ENCODE measurements at places on chromosomes 12 and 14.

DNA sequence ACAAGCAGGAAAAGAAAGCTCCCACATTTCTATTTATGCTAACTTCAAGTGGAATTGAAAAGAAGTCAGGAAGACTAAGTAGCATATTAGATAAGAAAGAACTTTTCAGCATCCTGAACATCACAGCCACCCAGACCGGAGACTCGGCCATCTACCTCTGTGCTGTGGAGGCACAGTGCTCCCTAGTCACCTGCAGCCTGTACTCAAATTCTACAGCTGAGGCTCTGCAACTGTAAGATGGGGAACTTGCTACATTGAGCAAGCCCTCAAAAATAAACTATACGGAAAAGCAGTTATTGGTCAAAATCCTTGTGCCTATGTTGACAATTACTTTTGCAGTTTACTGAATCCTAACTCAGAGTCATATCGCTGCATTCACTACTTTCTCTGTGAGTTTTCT lies 361.9 kb downstream of the DAD1 start:
- DNase-seq = no peak

DNA sequence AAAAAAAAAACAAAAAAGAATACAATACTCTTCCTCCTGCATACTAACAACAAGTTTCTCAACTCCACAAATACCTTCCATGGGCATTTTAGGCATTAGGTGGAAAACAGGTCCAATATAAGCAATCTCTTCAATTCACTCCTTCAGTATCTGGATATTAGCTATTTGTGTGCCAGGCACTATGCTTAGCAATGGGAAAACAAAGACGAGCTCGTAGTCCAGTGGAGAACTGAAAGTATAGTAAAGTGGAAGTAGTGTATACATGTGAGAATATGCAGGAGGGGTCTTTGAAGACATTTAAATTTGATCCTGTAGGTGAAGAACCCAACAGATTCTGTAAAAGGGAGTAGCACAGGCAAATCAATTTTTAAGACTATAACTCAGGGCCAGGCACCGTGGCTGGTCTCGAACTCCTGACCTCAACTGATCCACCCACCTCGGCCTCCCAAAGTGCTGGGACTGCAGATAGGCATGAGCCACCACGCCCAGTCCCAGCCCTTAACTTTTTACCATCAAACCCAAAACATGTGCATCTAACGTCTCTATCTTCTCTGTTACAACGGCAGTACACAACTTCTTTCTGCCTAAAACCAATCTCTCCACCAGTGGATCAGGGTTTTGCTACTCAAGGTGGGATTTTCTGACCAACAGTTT lies 10.6 kb downstream of the HECTD1 start:
- DNase-seq = no peak

- DNase-seq = no peak
Measured at GRCh38 chr14:77043177-77043983, 14.9 kb upstream of the IRF2BPL start.

GRCh38 chr12:117330441-117331113 lies 30.8 kb downstream of the NOS1 start:
- DNase-seq = no peak

- DNase-seq = no peak
Measured at GRCh38 chr14:69880893-69881292, 1.7 kb downstream of the SMOC1 start.

DNA sequence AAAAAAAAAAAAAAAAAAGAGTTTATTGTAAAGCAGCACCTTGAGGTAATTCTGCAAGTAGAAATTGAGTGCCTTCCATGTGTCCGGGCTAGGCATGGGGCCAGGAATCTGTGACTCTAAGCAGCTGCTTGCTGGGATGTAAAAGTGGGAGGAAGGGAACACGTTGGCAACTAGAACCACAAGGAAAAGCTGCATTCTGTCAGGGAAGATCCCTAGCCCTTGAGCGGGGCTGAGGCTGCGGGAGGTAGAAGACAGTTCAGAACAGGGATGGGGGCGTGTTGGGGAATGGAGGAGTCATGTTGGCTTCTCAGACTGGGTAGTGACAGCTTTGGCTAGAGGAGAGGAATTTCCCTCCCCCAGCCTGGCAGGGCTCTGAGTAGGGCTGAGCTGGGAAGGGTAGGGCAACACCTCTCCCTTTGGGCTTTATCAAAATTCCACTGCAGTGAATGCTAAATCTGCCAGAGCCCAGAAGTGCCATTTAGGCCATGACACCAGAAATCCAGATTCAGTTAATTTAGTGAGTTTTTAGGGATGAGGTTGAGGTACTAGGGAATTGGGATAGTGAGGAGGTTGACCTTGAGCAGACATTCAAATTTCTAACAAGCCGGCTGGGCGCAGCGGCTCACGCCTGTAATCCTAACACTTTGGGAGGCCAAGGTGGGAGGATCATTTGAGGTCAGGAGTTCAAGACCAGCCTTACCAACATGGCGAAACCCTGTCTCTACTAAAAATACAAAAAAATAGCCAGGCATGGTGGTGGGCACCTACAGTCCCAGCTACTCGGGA lies 3.4 kb upstream of the TRAFD1 start:
- DNase-seq = no peak

DNA sequence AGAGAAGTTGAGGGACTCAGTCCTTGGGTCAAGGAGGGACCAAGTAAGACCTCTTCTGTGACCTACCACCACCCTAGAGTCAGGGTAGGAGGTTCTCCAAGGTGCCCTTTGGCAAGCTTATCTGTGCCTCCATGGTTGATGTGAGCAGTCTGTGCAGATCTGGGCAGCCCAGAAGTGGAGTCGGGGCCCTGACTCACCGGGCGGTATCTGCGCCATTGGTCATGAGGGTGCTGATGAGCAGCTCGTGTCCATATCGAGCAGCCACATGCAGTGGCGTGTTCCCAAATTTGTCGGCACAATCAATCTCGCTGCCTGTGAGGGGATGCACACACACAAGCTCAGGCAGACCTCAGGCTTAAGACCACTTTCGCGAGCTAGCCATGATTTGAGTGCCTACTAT lies 5.1 kb downstream of the ANKRD52 start:
- DNase-seq = no peak

DNA sequence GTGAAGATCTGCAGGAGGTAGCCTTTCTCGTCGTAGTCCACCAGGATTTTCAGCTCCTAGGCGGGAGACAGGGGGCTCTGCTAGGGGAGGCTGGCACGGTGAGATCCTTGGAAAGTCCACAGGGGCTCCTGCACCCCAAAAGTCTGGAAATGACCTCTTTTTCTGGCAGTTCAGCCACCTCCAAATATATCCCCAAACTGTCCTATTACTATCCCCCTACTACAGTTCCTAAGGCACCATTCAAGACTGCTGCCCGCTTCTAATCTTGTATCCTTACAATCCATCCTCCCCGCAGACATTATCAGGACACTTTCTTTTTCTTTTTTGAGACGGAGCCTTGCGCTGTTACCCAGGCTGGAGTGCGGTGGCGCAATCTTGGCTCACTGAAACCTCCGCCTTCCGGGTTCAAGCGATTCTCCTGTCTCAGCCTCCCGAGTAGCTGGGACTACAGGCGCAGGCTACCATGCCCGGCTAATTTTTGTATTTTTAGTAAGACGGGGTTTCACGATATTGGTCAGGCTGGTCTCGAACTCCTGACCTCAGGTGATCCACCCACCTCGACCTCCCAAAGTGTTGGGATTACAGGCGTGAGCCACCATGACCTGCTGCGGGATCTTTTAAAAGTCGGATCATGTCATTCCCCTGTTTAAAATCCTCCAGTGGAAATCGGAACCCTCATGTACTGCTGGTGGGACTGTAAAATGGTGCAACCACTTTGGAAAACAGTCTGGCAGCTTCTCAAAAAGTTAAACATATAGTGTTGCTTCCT lies 18.5 kb downstream of the HPD start:
- DNase-seq = no peak

DNA sequence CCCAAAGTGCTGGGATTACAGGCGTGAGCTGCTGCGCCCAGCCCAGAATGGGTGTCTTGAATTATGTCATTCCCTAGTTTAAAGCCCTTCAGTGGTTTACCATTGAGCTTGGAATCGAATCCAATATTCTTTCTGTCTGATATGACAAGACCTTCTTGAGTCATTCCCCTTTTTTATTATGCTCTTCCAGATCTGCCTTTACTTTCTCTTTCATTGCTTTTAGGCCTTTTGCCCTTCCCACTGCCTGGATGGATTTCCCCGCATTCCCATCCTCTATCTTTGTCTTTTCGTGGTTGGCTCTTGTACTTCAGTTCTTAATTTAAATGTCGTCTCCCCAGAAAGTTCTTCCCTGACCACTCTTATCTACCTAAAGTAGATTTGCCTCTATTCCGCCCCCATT lies 1.6 kb downstream of the TRAFD1 start:
- DNase-seq = no peak

DNA sequence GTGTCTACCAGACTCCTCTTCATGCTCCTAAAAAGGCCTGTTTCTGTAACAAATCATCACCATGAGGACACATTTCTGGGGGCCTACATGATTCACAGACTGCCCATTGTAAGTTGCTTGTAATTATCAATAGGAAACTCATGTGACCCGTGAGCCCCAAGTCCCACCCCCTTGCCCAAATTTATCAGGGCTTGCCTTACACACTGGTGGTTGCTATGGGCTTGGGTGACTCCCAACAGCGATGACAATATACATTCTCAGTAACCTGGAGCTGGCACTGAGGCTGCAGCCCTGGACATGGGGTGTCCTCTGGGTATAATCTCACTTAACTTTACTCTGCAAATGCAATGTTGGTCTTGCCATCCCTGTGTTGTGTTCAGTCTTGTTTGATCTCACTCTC lies 149.2 kb downstream of the NRXN3 start:
- DNase-seq = no peak

DNA sequence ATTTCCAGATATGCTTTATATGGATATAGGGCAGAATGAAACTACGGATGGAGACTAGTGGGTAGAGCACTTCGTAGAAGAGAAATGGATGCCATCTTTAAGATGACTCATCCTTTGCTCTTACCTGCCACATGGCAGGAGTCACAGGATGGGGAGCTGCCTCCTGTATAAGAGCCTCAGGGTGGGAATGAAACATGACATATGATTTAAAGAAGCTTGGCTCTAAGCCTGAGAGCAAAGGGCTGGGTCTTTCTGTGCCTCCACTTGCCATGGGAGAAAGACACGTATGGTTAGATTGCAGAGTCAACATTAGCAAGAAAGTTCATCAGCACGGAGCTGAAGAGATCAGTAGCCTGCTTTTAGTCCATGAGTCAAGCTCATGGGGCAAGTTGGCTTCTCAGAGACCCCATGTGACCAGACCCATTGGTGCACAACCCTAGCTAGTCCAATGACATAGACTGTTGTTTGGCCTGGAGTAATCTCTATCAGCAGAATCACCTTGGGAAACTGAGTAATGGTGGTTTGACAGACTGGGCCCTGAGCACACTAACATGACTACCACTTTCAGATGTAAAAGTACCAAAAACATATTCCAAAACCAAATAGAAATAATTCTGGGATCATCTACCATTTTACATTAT lies 38.1 kb upstream of the IL22 start:
- no peak for DNase-seq

GRCh38 chr12:124560146-124560890 lies 7.1 kb downstream of the NCOR2 start:
- DNase-seq = no peak
